ENCODE measurements at places on chromosomes 2 and 18. TPM values are rescaled to one million over a fixed set of nuclear protein-coding genes. Genes with fewer than 3 reads are reported as not detected.

- DNase-seq, result no peak
These were observed 98.3 kb upstream of the SPRED2 start for GRCh38 chr2:65530547-65531320.

DNA sequence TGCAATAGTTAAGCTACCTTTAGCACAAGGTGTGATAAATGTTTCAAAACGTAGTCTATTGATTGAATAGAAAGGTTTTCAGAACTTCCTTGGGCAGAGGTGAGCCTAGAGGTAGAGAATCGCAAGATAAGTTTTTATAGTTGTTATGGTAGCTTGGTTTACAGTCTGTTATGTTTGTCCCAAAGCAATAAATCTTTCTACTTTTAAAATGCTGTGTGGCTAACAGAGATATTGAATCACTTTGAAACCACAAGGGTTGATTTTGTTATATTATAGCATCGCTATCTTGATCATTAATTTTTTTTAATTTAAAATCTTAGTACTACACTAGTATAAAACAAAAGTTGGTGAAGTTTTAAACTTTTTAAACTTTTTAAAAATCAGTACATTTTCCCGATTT lies 126.7 kb downstream of the TMEM182 start:
- DNase-seq, result no peak

- DNase-seq, result no peak
These were observed 99.7 kb downstream of the SMAD2 start for GRCh38 chr18:47830772-47831171.

NBAS gene
- total RNA-seq, result 55.1 TPM

- DNase-seq, result no peak
These were observed 444.4 kb upstream of the SLC39A10 start for GRCh38 chr2:195212586-195212985.

DNA sequence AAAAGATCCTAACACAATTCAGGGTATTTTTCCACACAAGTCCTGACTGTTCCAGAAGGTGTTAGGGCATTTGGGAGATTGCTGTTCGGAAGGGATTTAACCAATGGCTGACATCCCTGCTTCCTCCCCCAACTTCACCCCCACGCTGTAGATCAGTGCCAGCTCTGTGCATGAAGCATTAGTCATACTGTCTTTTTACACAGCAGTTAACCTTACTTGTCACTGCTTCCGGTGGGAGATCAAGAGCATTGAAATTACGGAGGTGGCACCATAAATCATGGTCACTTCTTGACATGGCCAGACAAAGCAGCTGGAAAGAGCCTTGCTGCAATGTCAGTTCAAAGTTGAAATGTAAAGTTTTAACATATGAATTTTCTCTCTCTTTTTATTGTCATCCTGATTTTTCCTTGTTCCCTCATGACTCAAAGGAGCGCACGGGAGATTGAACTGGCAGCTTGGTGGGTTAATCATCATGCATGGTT lies 70.2 kb downstream of the HRH4 start:
- no peak for DNase-seq

GRCh38 chr2:236714080-236714479 lies 144.5 kb downstream of the ACKR3 start:
- no peak for DNase-seq

DNA sequence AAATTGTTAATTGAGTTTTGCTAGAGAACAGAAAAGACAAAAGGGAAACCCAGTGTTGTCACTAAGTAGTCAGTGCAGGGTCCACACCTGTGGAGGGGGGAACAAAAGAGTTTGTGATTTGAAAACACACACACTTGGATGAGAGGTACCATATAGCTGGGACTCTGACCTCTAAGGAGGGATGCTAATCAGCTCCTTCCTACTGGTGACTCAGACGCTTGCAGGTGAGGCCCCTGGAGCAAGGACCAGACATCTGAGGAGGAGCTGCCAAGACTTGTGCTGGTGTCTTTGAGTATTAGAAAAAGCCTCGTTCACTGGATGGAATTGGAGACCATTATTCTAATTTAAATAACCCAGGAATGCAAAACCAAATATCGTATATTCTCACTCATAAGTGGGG lies 146.4 kb upstream of the MAP2 start:
- DNase-seq, result no peak

PRKAG3 gene
- not detected for total RNA-seq

- peak; percentile 66 for DNase-seq
These were observed 476 bp downstream of the STRN start for GRCh38 chr2:36965751-36966369.

DNA sequence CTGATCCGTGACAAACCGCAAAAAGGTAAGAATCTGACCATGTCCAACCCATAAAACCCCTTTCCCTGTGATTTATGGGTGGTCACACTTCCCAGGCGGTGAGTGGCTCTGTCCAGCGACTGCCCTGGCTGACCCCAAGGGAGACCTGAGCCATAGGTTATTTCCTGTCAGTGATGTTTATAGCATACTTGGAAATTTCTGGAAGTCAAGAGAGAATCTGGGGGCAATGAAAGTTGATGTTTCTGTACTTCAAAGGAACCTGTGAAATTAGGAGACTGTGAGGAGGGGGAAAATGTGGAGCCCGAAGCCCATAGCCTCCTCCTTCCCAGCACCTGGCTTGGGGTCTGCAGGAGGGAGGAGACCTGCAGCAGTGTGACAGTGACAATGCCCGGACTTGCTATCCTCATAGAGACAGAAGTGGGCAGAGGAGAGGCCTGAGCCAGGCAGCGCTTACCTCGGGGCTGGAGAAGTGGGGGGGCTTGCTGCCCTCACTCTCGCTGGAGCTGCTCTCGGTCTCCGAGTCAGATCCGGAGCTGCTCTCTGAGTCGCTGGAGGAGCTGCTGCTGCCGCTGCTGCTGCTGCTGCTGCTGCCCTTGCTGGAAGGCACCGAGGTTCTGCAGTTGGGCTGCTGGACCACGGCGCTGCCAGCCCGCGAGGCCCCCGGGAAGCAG lies 111.3 kb upstream of the REV1 start:
- no peak for DNase-seq

DNA sequence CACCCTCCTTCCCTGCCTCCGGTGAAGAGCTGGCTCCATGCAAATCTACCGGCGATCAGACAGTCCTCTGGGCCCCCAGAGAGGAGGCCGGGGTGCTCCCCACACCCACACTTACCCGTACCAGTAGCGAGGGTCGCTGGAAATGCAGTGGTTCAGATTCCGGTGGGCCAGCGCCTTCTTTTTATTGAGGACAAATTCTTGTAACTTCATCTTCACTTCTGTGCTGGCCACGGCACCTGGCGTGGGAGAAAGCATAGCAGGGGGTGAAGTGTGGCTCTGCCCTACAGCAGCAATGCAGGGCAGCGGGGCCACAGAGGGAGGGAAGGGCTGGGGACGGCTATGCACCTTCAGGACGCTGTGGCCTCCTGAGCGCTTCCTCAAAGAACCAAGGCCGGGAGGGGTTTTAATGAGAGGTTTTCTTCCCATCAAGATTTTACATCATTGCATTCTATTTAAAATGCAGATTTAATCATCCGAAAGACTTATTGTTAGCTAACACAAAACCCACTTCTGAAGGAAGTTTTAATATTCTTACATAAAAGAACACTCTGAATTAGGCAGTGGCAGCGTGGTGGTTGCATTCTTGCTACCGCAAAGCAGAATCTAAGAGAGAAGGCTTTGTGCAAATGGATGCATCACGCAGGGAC lies 237.0 kb downstream of the HDAC4 start:
- no peak for DNase-seq

DNA sequence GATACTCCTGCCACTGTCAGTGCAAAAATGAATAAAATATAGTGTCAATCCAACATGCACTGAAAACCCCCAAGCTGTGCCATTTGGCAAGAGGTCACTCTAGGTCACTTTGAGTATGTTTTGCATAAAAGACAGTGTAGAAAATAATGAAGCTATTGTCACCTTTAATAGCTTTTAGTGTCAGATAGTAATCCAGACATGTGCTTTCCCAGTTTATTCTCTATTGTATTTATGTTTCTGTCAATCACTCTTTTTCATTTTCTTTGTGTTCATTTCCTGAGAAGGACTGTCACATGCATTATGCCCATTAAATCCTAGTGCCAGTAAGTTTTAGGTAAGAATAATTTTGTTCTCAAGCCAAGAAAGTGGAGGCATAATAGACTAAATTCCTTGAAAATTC lies 1073.9 kb upstream of the CDH2 start:
- DNase-seq, result no peak

NDUFAF7 gene
- total RNA-seq, result 18.6 TPM

POTEC gene
- total RNA-seq, result not detected

- DNase-seq, result no peak
These were observed 113.4 kb upstream of the PKDCC start for GRCh38 chr2:41934329-41934958.

DNA sequence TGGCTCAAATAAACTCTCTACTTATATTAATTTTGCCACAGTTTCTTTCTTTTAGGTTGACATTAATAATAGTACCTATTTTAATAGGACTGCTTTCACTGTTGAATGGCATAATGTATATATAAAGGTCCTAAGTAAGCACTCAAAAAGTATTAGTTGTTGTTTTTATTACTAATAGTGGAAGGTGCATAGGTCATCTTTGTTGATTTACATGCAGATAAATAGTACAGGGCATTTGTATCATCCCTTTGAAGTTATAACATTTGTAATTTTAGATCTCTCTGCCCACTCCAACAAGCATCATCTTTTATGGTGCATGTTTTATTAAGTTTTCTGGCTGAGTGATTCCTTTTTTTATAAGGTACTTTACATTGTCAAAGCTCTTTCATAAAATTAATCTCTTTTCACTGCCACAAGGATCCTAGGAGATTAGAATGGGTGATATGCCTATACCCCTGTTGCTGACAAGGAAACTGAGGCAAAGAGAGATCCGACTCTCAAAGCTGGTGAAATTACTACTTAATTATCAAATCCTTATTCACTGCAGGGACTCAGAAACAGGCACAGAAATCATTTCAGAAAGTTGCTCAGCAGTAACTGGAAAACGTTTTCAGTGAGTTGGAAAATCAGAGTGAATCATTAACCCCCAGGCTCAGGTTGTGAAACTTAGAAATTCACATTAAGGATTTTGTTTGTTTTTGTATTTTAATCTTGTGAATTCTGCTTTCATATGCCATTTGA lies 299.6 kb downstream of the AGPS start:
- DNase-seq, result no peak

DNA sequence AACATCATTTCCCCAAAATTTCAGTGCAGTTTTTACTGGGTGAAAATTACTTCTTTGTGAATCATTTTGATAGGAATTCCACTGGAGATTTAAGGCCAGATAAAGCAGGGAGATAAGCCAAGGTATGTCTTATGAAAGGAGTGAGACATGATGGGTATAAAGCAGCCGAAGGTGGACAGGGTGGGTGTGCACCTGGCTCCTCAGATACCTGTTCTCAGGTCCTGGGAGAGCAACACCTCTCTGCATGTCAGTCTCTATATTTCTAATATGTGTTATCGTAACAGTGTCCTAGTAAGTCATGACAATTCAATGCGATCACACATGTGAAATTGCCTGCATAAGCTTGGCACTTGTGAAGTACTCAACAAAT lies 768.8 kb downstream of the RNF144A start:
- no peak for DNase-seq

ANKRD30BL gene
- 0.36 TPM for total RNA-seq

DNA sequence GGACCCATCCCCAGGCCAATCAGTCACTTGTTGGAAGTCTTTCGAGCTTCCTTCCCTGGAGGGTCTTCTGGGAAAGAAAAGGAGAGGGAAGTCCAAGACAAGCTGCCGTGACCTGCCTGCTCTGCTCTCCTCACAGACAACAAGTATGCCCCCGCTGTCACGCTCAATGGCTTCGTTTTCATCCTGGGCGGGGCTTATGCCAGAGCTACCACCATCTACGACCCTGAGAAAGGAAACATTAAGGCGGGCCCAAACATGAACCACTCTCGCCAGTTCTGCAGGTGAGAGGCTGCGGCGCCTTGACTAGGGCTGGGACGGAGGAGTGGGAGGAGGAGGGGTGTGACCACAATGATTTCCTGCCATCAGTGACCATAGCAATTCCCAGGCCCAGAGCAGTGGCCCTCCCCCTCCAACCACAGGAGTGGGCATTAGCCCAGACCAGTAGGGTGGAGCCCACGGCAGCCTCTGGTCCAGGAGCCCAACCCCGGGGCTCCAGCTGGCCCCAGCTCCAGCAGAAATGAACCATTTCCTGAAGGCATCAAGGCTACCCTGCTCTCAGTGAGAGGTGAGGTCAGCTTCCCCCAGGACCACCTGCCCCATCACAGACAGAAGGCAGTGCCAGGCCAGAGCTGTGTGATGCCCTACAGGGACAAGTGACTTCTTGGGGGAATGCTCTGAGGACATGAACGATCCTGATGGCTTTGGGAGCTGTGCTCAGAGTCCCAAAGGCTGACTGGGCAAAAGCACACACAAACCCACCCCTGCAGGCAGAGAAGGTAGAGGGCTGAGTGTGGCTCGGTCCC lies 223.1 kb downstream of the ATAD2B start:
- peak; percentile 47 for DNase-seq

SMCHD1 gene
- 83.8 TPM for total RNA-seq

DNA sequence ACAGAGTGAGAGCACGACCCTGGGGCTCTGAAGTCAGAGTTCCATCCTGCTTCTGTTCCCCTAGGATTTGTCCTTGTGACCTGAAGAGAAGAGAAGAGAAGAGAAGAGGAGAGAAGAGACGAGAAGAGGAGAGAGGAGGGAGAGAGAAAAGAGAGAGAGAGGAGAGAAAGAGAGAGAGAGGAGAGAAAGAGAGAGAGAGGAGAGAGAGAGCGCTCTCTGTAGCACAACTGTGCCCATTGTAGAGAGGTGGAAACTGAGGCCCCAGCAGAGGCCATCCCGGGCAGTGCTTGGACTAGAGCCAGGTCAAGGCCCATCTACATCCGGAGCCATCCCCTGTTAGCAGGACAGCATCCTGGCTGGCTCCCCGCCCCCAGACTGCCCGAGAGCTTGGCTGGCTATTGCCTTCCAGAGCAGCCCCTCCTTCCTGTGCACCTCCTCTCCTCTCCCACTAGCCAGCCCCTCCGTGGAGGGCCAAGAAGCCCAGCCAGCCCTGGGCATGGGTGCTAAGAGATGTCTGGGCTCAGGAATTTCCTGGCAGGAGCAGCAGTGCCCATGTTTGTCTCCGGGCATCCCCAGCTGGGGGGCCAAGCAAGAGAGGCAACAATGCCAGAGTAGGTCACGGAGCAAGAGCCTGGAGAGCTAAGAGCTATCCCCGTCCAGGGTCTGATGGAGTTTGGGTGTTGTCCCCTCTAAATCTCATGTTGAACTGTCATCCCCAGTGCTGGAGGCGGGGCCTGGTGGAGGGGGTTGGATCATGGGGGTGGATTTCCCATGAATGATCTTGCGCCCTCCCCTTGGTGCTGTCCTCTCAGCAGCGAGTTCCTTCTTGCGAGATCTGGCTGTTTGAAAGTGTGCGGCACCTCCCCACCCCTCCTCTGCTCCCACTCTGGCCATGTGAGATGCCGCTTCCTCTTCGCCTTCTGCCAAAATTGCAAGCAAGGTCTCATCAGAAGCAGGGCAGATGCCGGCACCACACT lies 18.2 kb upstream of the GPR55 start:
- peak; percentile 47 for DNase-seq

RBM43 gene
- total RNA-seq, result 13.4 TPM

- no peak for DNase-seq
These were observed 138.7 kb upstream of the AQP4 start for GRCh38 chr18:27004056-27004829.

ZNF396 gene
- 4.8 TPM for total RNA-seq

- no peak for DNase-seq
These were observed 72.5 kb downstream of the GPR39 start for GRCh38 chr2:132489150-132489549.

All from ureter (tissue), 1 donor.